ENCODE measurements at places on chromosomes 6 and 20. TPM values are rescaled to one million over a fixed set of nuclear protein-coding genes. Genes with fewer than 3 reads are reported as not detected.

Gene SYCP2
- 4.8 TPM for total RNA-seq

Gene RRAGD
- 7.8 TPM for total RNA-seq

DNA sequence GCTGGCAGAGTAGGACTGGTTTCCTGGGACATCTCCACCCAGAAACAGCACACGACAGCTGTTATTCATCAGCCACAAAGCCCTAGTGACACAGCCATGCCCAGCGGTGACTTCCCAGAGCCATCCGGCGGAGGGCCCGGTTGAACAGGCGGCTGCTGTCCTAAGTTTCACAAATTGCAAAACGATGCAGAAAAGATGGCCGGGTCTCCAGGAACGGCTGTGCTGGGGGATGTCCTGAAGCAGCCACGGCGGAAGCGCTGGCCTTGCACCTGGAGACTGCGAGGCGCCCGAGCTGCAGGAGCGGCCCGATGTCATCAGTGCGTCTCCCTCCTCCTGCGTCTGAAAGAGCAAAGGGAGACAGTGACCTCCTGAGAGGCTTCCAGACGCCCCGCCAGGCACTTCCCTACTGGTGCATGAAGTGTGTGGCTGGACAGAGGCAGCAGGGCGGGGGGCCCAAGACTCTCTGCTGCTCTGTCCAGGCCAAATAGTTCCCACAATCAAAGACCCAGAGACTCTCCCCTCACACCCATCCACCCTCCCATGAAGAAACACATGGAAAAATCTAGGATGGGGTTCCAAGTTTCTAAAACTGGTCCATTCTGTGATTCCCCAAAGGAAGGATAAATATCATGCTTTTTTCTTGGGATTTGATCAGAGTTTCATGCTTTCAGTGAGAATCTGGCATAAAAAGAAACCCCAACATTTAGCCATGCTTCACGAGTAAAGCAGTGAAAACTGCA, 44.0 kb downstream of the SSR1 start:
- no peaks in the 10 kb centered on the region for H3K4me1 ChIP-seq
- no peak for DNase-seq
- H3K36me3 ChIP-seq = no peaks in the 10 kb centered on the region
- H3K4me3 ChIP-seq = no peak overlapping the region
- H3K27ac ChIP-seq = no peak overlapping the region

- no peaks in the 10 kb centered on the region for H3K36me3 ChIP-seq
- DNase-seq = no peak
- no peak overlapping the region for H3K4me3 ChIP-seq
- H3K27ac ChIP-seq = no peak overlapping the region
- H3K27me3 ChIP-seq = no peaks in the 10 kb centered on the region
Observed at GRCh38 chr6:66825539-66825938, 1118.5 kb upstream of the EYS start.

GRCh38 chr6:52389626-52390360, 27.8 kb downstream of the PAQR8 start:
- DNase-seq = peak; percentile 45
- peaks cover 4% of the 10 kb centered on the region for H3K27me3 ChIP-seq
- peak overlapping the region; percentile 66 for H3K4me3 ChIP-seq
- peaks cover 6% of the 10 kb centered on the region for H3K36me3 ChIP-seq
- H3K4me1 ChIP-seq = peaks cover 62% of the 10 kb centered on the region

DNA sequence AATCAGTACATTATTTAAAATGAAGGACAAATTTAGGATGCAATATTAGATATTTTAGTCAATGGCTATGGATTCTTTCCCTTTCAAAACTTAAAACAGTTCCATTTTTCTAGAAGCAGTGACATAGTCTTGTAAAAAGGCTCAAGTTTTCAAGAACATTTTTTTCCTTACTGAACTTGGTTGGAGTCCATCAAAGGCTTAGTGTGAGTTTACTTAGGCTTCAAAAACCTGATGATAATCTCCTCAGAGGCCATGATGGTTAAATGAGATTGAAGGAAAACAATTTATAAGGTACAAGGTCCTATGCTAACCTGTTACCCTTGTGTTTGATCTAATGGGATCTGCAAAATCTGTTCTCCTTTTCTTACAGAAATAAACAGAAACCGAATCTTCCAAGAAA, 531.8 kb downstream of the UTRN start:
- no peak overlapping the region for H3K4me3 ChIP-seq
- H3K27me3 ChIP-seq = no peaks in the 10 kb centered on the region
- H3K27ac ChIP-seq = no peak overlapping the region
- DNase-seq = no peak
- no peaks in the 10 kb centered on the region for H3K4me1 ChIP-seq
- peaks cover 11% of the 10 kb centered on the region for H3K36me3 ChIP-seq

DNA sequence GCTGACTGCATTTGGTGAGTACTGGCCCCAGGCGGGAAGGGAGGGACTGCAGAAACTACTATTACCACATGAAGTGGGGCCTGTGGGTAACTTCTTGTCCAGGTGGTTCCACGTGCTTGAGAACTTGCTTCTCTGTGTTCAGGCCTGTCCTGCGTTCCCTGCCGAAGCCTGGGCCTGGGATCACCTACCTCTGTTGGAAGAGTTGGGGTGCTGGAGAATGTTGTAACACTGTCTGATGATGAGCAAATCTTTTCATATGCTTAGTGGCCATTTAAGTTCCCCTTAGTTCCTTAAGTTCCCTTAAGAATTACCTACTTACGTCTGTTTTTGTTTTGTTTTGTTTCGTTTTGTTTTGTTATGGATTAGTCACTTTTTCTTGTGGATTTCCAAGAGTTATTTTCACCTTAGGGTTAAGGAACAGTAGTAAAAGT, 154.4 kb downstream of the DTNBP1 start:
- H3K4me3 ChIP-seq = no peak overlapping the region
- peaks cover 5% of the 10 kb centered on the region for H3K4me1 ChIP-seq
- H3K36me3 ChIP-seq = peaks cover 54% of the 10 kb centered on the region
- H3K27me3 ChIP-seq = no peaks in the 10 kb centered on the region

DNA sequence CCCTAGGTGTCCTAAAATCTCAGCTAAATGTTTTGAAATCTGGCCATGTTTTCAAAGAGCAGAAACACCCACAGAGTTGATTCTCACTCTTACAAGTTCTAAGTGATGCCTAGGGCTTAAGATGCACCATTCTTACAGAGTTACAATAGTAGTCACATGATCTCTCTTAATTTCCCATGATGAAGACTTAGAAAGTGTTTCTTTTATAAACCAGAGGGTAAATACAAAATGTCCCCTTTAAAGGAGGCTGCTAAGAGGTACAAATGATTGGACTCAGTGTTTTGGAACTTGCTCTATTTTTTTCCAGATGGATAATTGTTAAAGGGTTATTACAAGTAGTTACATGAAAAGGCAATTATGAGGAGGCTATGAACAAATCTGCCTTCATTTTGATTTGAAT, 244.6 kb downstream of the GRM1 start:
- no peak for DNase-seq
- H3K4me3 ChIP-seq = no peak overlapping the region
- peaks cover 2% of the 10 kb centered on the region for H3K27me3 ChIP-seq
- no peak overlapping the region for H3K27ac ChIP-seq

Gene ELOVL2
- total RNA-seq = not detected

- no peak for DNase-seq
- H3K27me3 ChIP-seq = no peaks in the 10 kb centered on the region
- peaks cover 7% of the 10 kb centered on the region for H3K36me3 ChIP-seq
- H3K4me3 ChIP-seq = no peak overlapping the region
- H3K4me1 ChIP-seq = peaks cover 51% of the 10 kb centered on the region
Observed at GRCh38 chr6:14722001-14722562, 523.8 kb upstream of the JARID2 start.

Gene ZNF165
- 0.41 TPM for total RNA-seq
